ENCODE measurements at places on chromosomes 3 and 15. TPM values are rescaled to one million over a fixed set of nuclear protein-coding genes. Genes with fewer than 3 reads are reported as not detected.

The ERICH6 gene
- not detected for total RNA-seq

The NUP210 gene
- 13.8 TPM for total RNA-seq

The FAM227B gene
- total RNA-seq: 3.3 TPM

The FSTL1 gene
- total RNA-seq: 106 TPM

The MRPS22 gene
- total RNA-seq: 14.6 TPM

The SSUH2 gene
- not detected for total RNA-seq

Data from transverse colon (tissue), 4 donors.